Stimulated activated CD8-positive, alpha-beta memory T cell treated with anti-CD3 and anti-CD28 coated beads, Interleukin-4, amount 100 ng/mL, for 4 hours (primary cell): ENCODE measurements at places on chromosomes 6 and 20.

- no peak for DNase-seq
These were observed 76.2 kb downstream of the TCP11 start for GRCh38 chr6:35064757-35065440.

- DNase-seq, result no peak
These were observed 45.1 kb downstream of the RNASET2 start for GRCh38 chr6:166911248-166911677.

- peak; percentile 76 for DNase-seq
These were observed at the start of gene SLC35A1 for GRCh38 chr6:87472525-87473418. SLC35A1 (plus strand) TSS chr6:87472974; CDS start chr6:87473004, 30 bp downstream.

DNA sequence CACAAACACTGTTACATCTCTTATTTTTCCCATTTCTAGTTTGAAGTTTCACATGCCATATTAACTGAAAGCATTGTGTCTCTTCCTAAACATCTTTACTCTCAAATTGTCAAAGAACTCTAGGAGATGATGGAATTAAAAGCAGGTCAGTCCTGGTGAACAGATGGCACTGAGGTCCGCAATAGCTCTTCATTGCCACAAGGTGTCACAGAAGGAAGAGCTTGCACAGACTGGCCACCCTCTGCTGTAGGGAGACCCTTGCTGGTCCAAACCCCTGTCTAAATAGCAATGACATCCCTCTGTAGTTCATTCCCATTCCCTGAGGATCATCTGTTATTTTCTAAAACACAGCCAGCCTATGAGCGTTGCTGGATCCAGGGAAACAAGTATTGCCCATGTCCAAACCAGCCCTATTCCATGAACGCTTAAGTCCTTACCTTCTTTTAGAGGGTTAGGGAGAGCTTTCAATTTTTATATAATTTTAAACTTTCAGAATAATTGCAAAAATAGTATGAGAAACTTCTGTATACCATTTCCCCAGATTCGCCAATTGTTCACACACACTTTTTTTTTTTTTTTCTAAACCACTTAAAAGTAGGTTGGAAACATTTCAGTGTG is 10.1 kb upstream of the HDAC2 start:
- no peak for DNase-seq

GRCh38 chr6:107353773-107354382 is 105.5 kb downstream of the PDSS2 start:
- no peak for DNase-seq
